ENCODE measurements at places on chromosomes 6 and 20.

GRCh38 chr6:121523628-121524027, 88.2 kb downstream of the GJA1 start:
- DNase-seq = no peak

- DNase-seq = no peak
These were observed 70.0 kb downstream of the CPNE5 start for GRCh38 chr6:36769183-36769675.

- DNase-seq = peak; percentile 78
These were observed 951 bp upstream of the OLIG3 start for GRCh38 chr6:137494988-137495702.

DNA sequence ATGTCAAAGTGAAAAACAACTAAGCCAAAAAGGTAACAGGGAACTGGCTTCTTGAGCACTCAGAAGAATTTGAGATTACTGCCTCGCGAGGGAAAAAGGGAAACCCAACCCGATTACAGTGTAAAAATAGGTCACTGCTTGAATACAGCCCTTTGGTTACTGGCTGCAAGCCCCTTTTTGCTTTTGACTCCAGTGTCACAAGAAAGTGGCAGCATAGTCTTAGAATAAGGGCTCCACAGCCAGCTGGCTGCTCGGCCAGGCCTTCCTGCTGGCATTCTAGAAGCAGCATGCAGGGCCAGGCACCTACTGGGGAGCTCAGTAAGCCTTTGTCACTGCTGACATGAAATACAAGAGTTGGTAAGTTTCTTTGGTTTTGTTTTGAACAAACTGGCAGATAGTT, 83.0 kb downstream of the ZHX3 start:
- no peak for DNase-seq

GRCh38 chr20:32227306-32227705, 19.6 kb downstream of the POFUT1 start:
- DNase-seq = no peak

DNA sequence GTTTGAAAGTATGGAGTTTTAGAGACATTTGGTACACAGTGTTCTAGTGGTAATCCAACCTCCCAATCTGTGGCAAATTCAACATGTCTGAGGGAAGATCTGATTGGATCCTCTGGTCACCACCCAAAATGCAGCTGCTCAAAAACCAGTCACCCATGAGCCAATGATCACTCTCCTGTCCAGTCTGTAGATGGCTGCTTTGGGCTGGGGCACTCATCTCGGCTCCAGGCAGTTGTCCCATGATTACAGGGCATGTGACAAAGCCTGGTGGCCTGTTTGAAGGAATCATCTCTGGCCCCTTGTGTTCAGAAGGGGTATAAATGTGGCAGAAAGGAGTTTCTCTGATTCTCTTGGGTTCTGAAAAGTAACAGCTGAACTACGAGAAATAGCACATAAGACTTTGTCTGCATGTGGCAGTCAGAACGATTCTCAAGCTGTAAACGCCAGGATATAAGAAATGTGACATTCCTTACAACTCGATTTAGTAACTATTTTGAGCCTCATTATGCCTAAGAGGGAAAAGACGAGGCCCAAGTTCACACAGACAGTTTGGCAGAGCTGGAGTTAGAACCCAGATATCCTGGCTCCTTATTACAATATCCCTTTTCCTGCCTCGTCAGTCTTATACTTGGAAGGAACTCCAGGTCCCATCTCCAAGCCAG, 3.9 kb upstream of the C20orf202 start:
- no peak for DNase-seq

GRCh38 chr6:100194535-100194934, 200.5 kb upstream of the MCHR2 start:
- no peak for DNase-seq

GRCh38 chr6:36698196-36698595, 570 bp downstream of the RAB44 start:
- no peak for DNase-seq

GRCh38 chr6:4224067-4224978, 88.9 kb upstream of the ECI2 start:
- no peak for DNase-seq

DNA sequence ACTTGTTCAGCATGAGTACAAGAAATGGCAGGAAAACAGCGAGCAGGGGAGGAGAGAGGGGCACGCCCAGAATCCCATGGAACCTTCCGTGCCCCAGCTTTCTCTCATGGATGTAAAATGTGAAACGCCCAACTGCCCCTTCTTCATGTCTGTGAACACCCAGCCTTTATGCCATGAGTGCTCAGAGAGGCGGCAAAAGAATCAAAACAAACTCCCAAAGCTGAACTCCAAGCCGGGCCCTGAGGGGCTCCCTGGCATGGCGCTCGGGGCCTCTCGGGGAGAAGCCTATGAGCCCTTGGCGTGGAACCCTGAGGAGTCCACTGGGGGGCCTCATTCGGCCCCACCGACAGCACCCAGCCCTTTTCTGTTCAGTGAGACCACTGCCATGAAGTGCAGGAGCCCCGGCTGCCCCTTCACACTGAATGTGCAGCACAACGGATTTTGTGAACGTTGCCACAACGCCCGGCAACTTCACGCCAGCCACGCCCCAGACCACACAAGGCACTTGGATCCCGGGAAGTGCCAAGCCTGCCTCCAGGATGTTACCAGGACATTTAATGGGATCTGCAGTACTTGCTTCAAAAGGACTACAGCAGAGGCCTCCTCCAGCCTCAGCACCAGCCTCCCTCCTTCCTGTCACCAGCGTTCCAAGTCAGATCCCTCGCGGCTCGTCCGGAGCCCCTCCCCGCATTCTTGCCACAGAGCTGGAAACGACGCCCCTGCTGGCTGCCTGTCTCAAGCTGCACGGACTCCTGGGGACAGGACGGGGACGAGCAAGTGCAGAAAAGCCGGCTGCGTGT, 11.6 kb downstream of the TNFAIP3 start:
- peak; percentile 72 for DNase-seq

DNA sequence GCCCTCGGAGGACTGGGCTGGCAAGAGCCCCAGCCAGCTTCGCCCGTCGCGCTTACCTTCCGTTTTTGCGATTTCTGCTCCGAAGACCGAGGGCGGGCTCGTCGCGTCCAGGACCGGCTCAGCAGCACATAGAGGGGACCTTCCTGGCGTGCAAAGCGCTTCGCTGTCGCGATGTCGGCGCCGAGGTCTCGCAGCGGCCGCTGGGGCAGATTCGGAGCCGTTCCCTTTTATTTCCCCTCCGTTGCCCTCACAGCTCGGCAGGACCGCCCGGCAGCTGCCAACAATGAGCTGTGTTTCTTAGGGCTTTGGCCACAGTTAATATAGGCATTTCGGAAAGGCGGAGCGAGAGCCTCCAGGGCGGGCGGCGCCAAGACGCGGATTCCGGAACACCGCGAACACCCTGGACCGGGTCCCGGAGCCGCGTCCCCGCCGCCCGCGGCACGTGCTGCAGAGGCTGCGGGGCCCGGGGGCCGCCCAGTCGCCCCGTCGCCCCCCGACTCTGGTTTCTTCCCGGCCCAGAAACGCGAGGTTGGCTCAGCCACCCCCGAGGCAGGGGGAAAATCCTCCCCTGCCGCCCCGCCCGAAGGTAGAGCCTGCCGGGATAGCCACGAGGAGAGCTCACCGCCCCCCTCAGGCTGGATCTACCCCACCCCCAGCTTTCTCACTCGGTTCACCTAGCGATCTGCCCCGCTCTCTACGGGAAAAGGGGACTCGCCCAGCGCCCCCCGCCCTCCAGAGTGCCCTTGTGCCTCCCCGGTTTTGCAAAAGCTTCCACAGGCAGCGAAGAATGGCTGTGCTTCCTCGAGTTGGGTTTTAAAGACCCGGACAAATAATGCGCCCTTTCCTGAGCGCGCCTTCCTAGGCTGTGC, at the start of gene CITED2:
TSS of gene CITED2 (minus strand) at position 292 of the 869 bp plus-strand sequence. CDS start 704 bp downstream, outside the sequence.
- peak; percentile 98 for DNase-seq

- DNase-seq = no peak
These were observed 52.0 kb upstream of the SMOC2 start for GRCh38 chr6:168388641-168389633.

- no peak for DNase-seq
These were observed 13.0 kb upstream of the PFDN4 start for GRCh38 chr20:54194724-54195438.

- no peak for DNase-seq
These were observed 237.7 kb upstream of the RAB32 start for GRCh38 chr6:146305951-146306350.
